ENCODE measurements at places on chromosomes 7 and 10.

GRCh38 chr7:55770778-55771177 is 91.8 kb downstream of the SEPTIN14 start:
- DNase-seq: no peak

DNA sequence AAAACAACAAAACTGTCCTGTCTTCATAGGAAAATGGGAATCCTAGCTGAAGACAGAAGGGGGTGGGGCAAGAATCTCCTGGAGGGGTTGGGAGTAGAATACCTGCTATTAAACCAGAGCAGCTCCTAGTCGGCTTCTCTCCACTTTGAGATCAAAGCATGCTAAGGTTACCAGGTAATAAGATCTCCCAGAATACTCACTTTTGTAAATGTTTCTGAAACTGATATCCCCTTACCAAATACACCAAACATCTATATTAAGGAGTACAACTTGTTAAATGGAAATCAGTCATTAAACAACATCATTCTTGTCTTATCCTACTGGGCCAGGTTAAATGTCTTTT is 29.5 kb upstream of the DAGLB start:
- DNase-seq: no peak

DNA sequence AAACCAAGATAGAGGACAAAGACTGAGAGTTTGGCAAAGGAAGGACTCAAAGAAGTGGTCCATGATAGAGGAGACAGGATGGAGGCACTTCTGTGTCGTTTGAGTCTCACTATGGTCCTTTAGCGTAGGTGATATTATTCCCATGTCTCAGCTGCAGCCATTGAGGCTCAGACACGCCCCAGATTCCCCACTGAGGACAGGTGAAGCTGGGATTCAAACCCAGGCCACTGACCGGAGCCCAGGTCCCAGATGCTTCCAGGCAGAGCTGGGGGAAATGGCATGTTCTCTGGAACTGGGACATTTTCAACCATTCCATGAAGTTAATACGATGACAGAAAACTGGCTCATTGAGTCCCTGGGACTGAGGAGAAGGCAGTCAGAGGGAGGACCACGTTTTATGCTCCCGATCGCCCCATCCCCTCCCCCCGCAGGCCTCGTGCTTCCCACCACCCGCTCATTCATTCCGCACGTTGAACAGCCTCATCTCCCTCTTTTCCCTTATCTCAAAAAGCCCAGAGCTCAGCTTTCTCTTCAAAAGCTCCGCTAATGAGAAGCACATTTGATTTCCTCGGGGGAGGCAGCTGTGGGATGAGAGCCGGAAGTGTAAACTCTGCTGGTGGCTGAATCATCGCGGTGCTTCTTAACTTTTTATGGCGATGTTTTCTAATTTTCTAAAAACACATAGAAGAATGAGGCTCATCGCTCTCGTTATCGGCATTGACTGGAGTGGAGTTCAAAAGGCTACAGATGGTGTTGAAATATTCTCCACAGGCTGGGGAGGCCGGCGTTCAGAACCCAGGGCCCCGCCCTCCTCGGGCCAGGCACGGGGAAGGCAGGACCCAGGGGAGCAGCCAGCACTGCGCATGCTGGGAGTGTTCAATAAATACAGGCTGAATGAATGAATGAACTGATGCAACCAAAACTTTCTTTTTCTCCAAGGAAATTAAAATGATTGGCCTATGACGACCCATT is 64.0 kb downstream of the OAT start:
- DNase-seq: peak; percentile 40

GRCh38 chr7:78296046-78296597 is 497.5 kb downstream of the PHTF2 start:
- no peak for DNase-seq

GRCh38 chr7:13987395-13987794 is 2.1 kb downstream of the ETV1 start:
- DNase-seq: no peak

GRCh38 chr7:96308950-96309263 is 13.0 kb downstream of the SLC25A13 start:
- DNase-seq: no peak

DNA sequence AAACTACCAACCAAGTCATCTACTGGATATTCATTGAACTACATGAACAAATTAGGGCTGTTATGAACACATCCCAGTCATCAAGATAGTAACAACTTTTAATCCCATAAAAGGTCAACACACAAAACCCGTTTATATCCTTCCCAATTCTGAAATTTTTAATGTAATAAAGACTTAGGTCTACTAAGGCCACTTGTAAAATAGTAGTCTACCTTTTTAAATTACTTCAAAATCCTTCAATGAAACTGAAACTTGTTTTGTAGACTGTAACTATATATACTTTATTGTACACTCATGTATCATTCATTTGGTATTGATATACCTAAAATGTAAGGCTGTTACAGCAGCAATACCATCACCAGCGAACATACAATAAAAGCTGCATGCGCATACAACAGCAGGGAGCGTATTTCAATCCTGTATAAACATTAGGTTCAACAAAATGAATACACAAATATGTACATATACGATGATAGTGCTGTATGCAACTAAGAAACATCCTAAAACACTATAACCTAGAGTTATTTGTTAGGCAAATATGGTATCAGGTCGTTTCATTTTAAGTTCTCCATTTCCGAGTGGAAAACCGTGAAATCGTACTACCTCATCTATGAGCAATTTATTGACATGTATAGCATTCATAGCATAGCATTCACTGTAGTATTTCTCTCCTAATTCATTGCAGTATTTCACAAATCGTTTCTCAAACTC is 973 bp downstream of the ATAD1 start:
- no peak for DNase-seq

DNA sequence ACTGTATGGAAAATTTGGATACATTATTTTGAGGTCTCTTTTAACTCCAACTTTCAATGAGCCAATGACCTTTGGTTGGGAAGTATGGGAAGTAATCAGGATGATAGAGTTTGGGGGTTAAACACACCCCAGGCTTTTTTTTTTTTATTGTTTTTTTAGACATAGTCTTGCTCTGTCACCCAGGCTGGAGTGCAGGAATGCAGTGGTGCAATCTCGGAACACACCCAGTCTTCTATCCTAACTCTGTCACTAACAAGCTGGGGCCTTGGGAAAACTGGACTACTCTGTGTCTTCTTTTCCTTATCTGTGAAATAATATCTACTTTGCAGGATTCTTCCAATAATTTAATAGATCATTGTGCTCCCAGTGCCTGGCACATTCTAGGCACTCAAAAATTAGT is 37.6 kb upstream of the AGBL3 start:
- no peak for DNase-seq

- no peak for DNase-seq
Observed at GRCh38 chr7:90347759-90348158, 1.2 kb downstream of the GTPBP10 start.

GRCh38 chr10:126080291-126080825 is 184.0 kb downstream of the FANK1 start:
- no peak for DNase-seq

DNA sequence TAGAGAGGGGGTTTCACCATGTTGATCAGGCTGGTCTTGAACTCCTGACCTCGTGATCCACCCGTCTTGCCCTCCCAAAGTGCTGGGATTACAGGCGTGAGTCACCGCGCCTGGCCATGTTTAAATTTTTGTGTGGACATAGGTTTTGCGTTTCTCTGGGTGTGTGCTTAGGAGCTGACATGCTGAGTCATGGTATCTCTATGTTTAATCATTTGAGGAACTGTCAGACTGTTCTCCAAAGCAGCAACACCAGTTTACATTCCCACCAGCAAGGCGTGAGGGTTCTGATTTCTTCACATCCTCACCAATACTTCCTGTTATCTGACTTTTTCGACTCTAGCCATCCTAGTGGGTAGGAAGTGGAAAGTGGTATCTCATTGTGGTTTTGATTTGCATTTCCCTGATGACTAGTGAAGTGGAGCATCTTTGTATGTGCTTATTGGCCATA is 153.7 kb downstream of the DNAJB6 start:
- no peak for DNase-seq
